MCF 10A (cell line): ENCODE measurements at places on chromosomes 7 and 10. TPM values are rescaled to one million over a fixed set of nuclear protein-coding genes. Genes with fewer than 3 reads are reported as not detected.

- peaks cover 11% of the 10 kb centered on the region for H3K4me1 ChIP-seq
- H3K4me3 ChIP-seq: no peak overlapping the region
- peaks cover 22% of the 10 kb centered on the region for H3K36me3 ChIP-seq
- no peak for DNase-seq
- H3K27ac ChIP-seq: no peak overlapping the region
- no peaks in the 10 kb centered on the region for H3K27me3 ChIP-seq
Observed at GRCh38 chr10:113037218-113037617, 87.2 kb downstream of the TCF7L2 start.

DNA sequence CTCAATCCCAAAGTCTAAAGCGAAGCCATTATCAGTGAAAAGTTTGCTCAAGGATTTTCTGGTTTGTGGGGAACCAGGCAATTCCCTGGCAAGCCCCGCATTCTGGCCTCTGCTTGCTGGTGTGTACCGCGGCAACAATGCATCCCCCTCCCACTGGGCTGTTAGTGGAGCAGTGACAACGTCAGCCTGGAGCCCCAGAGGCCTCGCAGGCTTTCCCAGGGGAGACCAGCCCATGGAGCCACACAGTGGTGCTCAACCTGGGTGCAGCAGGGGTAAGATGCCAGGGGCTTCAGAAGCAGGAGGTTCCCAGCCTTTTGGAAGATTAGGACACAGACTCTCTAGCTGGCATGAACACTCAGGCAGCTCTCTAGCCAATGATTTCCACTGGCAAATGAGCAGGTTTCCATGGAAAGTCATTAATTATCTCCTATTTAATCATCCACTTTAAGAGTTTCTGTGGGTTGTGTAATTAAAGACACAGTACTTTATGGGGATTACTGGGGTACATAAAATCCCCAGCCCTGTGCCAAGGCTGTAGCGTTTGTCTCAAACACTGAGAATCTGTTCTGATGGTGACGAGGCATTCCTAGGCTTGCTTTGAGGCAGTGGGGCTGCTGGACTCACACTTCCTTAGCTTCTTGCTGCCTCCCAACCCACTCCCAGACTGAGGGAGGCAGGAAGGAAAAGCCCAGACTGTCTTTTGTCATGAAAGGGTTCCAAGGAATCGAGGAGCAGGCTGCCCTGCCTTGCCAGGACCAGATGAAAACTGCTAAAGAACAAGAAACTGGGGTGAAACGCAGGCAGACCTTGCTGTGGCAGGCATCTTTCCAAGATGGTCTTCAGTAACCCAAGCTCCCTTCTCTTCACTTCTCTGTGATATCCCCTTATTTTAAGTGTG is 411.9 kb upstream of the SHH start:
- H3K36me3 ChIP-seq: no peaks in the 10 kb centered on the region
- no peak overlapping the region for H3K27ac ChIP-seq
- H3K27me3 ChIP-seq: peaks cover 33% of the 10 kb centered on the region
- H3K4me3 ChIP-seq: no peak overlapping the region
- H3K4me1 ChIP-seq: no peaks in the 10 kb centered on the region

PON3 gene
- total RNA-seq: not detected in 2 replicates

NEUROD6 gene
- total RNA-seq: not detected in 2 replicates

FFAR4 gene
- total RNA-seq: not detected in 2 replicates

PLAC9 gene
- total RNA-seq: 0.93 and 1.0 TPM in 2 replicates

TMEM254 gene
- total RNA-seq: 24.7 and 31.6 TPM in 2 replicates

CALHM3 gene
- not detected in 2 replicates for total RNA-seq

NPSR1 gene
- not detected in 2 replicates for total RNA-seq

GNAI1 gene
- 27.6 and 30.4 TPM in 2 replicates for total RNA-seq
